ENCODE measurements at places on chromosomes 4 and X. TPM values are rescaled to one million over a fixed set of nuclear protein-coding genes. Genes with fewer than 3 reads are reported as not detected.

DNA sequence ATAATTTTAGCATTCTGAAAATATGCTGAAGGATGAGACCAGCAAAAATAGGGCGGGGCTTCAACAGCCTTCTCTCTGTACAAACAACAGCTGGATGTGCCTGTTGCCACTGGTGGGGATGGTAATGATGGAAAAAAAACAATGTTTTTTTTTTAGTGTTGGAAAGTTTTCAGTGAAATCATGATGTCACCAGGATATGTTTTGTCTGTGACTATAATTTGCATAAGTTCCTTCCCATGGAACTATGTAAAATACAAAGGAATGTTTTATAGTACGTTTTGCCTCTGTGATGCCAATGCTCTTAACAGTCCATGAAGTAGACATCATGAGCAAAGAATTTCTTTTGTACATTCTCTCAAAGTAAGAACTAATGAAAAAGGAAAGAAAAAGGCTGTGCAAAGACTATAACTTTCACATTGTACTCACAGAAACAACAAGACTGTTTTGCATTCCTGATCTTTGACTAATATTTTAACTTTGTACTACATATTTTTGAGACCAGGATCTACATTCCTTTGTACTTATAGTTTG is 589.7 kb downstream of the SPRY1 start:
- no peak for DNase-seq

FAM184B gene
- not detected for total RNA-seq

ALB gene
- total RNA-seq = not detected

DNA sequence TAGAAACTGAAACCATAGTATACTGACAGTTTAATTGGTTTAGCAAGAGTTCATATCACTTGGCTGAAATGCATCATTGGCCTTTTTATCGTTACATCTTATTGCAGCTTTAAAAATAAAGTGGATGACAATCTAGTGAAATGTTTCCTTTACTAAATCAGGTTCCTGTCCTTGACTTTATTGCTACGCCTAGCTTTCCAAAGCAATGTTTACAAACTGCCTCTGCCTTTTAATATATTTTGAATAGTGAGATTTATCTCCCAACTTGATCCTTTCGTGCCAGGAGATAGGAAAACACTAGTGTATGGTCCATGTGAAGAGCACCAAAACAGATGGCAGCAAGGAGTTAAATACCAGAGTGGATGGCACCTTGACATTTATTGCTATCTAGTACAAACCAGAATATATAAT is 67.0 kb downstream of the GPC3 start:
- DNase-seq = no peak

DNA sequence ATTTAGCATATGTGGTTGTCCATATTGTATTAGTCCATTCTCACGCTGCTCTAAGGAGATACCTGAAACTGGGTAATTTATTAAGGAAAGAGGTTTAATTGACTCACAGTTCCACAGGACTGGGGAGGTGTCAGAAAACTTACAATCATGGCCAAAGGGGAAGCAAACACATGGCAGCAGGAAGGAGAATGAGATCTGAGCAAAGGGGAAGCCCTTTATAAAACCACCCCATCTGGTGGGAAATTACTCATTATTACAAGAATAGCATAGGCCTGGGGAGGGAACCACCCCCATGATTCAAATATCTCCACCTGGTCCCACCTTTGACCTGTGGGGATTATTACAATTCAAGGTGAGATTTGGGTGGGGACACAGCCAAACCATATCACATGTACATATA is 122.6 kb upstream of the ANK2 start:
- DNase-seq = no peak

MGARP gene
- 0.21 TPM for total RNA-seq

PNMA5 gene
- not detected for total RNA-seq

GRCh38 chrX:20906571-20906970 is 467.6 kb upstream of the CNKSR2 start:
- no peak for DNase-seq

DNA sequence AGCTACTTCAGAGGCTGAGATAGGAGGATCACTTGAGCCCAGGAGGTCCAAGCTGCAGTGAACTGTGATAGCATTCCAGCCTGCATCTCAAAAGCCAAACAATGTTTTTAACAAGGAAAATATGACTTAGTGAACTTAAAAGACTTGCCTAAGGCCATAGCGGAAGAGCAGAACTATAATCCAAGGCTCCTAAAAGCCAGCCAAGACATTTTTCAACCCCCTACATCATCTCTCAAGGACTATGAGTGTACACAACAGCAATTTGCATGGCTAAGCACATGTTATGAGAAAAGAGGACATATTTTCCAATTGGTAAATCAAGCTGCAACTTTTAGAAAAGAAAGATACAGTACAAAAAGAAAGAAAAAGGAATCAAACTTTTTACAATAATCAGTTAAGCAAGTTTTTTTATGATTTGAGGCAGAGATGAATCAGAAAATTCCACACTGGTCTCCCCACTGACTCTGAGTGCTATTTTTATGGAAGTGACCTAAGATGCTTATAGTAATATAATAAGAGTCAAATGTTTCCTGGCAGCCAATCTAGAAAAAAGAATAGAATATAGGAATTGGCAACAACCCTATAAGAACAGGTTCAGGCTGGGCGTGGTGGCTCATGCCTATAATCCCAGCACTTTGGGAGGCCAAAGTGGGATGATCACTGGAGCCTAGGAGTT is 9.8 kb upstream of the ACOT9 start:
- DNase-seq = no peak

MTTP gene
- not detected for total RNA-seq

DNA sequence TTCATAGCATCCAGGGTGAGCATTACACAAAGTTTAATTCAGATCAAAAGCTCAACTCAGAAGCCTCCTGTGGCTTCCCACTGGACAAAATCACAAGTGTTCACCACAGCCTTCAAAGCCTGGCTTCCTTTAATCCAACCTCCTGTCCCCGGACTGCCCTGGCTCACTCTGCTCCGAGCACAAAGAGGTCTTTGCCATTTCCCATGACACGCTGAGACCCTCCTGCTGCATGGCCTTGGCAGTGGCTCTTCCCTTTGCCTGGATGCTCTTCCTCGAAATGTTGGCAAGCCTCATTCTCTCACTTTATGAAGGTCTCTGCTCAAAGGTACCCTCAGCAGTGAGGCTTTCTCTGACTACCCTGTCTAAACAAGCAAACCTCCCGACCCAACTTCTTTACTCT is 41.0 kb downstream of the LDB2 start:
- DNase-seq = no peak

GRCh38 chr4:80322716-80323115 is 12.8 kb upstream of the CFAP299 start:
- DNase-seq = peak; percentile 58

NKX3-2 gene
- total RNA-seq = not detected

NOX1 gene
- total RNA-seq = not detected

DNA sequence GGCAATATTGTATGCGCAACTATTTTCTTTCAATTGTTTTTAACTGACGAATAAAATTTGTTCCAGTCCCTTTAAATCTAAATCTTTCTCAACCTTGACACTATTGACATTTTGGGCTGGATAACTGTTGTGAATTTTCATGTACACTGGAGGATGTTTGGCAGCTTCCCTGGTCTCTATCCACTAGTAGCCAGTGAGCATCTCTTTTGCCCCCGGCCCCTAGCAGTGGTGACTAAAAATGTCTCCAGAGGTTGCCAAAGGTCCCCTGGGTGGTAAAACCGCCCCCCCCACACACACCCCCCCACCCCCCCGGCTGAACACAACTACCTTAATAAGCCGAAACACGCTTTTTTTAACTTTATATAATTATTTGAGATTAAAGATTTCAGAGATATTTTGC is 514 bp downstream of the FANCB start:
- no peak for DNase-seq

- no peak for DNase-seq
These were observed 193.0 kb downstream of the MGST2 start for GRCh38 chr4:139858436-139859205.

DNA sequence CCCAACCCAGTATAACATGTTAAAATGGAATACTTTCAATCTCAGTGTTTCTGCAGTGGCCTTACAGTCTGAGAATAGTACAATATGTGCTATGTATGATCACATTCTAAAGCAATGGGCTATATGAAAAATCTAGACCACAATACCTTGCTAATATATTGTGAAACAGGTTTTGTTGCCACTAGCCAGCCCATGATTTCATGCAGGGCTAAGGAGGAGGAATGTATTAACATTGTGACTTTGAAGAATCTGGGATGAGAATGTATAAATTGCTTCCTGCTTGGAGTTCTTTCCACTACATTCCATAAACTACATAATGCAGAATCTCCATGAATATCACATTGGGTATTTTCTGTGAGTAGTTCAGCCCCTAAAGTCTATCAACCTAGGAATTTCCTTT is 935.4 kb upstream of the GRIA3 start:
- DNase-seq = no peak

DNA sequence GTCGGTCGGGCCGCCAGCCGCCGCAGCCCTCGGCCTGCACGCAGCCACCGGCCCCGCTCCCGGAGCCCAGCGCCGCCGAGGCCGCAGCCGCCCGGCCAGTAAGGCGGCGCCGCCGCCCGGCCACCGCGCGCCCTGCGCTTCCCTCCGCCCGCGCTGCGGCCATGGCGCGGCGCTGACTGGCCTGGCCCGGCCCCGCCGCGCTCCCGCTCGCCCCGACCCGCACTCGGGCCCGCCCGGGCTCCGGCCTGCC is 213 bp downstream of the NFKB1 start:
- no peak for DNase-seq

GRCh38 chrX:23901060-23901459 is 6.7 kb downstream of the APOO start:
- peak; percentile 53 for DNase-seq

GRCh38 chr4:21046141-21046540 is 345.9 kb downstream of the PACRGL start:
- no peak for DNase-seq

DNA sequence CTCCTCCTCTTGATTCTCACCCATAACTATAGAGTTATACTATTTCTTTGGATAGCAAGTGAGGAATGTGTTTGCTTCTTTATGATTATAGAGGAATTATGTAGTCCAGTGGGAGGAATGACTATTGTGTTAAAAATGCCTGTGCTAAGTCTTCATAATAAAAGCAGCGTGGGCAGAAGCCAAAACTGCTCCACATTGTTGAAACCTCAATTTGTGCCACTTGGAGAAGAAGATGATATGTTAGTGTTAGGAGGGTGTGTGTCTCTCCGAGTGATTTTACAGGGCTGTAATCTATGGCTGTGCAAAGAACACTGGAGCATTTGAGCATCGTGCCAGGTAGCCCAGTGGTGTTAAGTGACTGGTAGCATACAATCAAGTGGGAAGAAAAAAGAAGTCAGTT is 74.3 kb downstream of the FRAS1 start:
- DNase-seq = no peak

CFAP99 gene
- total RNA-seq = not detected

DNA sequence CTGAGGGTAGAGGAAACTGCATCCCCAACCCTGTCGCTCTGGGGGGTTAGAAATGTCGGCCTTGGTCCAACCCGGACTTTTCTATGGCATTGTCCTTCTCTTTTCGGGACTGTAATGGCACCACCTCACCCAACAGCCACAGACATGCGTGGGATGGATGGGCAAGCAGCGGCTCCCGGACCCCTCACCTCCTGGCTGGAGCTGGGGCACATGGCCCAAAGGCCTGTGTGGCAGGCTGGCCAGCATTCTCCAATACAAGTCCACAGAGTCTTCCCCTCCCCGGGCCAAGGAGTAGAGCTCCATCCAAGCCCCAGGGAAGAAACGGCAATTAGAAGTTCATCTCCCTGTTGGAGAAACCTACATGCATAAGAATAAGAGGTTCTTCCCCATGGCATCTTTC is 142.9 kb downstream of the NR3C2 start:
- DNase-seq = no peak

DNA sequence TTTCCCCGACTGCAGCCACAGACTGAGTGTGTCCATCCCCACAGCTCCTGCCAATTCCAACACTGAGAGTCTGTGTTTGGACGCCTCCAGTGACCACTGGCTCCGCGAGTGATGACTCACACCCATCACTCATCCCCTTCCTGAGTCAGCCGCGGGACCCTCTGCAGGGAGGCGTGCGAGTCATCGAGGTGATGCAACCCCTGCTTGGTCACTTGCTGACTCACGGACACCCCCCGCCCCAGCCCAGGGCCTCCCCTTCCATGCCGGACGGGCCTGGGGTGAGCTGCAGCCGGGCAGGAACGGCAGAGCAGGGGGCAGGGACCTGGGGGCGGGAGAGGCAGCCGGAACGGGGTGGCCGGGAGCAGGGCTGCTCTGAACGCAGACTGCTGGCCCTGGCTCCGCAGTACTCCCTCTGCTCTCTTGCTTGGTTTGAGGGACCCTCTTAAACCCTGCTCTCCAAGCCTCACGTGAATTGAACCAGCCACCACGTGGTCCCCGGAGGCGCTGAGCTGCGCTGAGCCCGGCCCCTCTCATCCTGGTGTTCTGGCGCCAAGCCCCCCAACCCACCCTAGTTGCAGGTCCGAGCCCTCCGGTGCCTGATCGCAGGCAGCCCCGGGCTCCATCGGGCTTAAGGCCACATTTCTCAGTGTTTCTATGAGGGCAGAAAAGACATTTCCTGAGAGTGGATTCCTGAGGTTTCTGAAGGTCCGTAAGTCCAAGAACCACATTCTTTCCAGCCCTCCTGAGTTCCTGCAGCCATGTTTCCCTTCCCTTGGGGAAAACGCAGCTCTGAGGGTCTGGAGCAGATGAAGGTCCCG is 32.4 kb downstream of the FGFRL1 start:
- DNase-seq = no peak

CEP135 gene
- 16.9 TPM for total RNA-seq

DNA sequence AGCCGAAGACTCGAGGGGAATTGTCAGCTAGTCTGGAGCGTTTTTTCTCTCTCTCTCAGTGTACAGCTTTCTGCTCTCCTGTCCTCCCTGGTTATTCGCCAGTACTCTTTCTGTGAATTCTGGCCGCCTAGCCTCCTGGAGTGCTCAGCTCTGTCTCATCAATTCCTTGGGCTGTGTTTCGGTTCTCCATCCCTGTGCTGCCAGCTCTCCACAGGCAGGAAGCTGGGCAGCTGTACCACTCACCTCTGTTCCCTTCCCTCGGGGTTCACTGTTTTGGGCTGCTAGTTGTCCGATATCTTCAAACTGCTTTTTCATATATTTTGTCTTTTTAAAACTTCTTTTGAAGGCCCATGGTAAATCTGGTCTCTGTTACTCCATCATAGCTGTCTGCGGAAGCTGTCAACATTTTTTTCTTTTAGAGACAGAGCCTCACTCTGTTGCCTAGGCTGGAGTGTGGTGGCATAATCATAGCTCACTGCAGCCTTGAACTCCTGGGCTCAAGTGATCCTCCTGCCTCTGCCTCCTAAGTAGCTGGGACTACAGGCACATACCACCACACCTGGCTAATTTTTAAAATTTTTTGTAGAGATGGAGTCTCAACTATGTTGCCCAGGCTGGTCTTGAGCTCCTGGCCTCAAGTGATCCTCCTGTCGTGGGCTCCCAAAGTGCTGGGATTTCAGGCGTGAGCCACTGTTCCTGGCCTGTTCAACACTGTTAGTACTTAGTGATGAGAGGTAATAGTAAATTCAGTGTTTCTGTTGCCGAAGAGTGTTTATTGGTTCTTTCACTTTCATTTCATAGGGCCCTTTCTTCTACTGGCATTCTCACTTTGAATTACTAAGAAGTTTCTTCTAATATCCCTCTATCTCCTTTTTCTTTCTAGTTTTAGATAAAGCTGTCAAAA is 18.6 kb downstream of the ZCCHC4 start:
- DNase-seq = peak; percentile 71

VSIG4 gene
- not detected for total RNA-seq

Data from activated CD4-positive, alpha-beta T cell treated with anti-CD3 and anti-CD28 coated beads, Interleukin-2, amount 10 ng/mL, durations not matched to agents 24 days and 14 days (primary cell).